ENCODE measurements at places on chromosomes 2 and 18.

DNA sequence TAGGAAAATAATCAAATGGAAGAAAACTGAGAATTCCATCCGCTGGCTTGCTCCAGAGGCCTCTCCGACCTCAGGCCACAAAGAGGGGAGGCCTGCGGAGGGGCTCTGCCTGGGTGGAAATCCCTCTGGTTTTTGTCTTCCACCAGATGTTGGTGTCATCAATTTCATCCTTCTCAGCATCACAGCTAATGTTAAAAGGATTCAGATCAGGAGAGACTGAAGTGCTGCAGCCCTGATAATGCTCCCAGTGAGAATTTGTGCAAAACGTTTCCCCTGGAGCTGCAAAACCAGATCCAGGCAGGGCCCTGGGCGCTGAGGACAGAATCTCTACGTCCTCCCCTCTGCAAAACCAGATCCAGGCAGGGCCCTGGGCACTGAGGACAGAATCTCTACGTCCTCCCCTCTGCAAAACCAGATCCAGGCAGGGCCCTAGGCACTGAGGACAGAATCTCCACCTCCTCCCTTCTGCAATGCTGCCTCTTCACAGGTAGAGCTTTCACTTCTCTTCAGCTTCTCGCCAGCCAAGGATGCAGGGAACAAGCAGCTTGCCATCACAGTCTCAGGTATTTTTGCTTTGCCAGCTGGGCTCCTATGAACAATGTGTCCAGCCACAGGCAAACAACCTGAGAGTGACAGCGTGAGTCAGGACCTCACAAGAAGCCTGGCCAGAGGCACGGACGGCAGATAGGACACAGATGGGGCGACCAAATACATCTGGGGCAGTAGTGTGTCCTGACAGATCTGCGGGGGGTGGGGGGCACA is 81.2 kb downstream of the TMEM18 start:
- no peak for DNase-seq

- DNase-seq, result no peak
Measured at GRCh38 chr2:49306925-49307324, 152.6 kb upstream of the FSHR start.

- DNase-seq, result no peak
Measured at GRCh38 chr2:113166187-113166645, 7.6 kb upstream of the PSD4 start.

DNA sequence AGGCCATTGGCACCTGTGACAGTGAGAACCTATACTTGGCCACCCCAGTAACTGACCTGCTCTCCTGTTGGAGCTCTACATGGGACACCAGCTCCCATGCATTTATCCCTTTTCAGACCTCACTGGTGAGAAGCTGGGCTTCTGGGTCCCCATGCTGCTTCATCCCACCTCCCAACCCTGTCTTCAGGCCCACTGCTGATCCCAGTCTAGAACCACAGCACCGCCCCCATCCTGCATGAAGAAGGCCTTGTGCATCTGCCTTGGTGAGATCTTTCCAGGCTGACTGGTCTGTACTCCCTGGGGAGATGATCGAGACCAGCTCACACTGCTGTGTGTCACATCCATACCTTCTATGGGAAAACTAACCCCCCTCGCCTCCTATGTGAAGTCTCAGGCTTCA is 22.7 kb downstream of the TTC32 start:
- DNase-seq, result no peak

DNA sequence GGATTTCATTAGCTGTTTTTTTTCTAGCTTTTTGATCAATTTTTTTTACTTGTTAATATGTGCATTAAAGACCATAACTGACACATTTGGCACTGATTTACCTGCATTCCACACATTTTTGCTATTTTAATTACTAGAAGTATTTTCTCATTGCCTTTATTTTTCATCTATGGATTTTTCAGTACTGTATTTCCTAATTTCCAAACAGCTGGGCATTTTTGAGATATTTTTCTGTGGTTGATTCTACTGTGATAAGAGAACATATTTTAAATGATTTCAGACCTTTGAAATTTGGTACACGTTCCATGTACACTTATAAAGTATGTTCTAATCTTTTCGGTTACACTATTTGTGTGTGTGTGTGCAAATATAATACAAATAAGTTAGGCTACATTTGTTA is 135.3 kb downstream of the PARD3B start:
- no peak for DNase-seq
